ENCODE measurements at places on chromosomes 1 and 21.

DNA sequence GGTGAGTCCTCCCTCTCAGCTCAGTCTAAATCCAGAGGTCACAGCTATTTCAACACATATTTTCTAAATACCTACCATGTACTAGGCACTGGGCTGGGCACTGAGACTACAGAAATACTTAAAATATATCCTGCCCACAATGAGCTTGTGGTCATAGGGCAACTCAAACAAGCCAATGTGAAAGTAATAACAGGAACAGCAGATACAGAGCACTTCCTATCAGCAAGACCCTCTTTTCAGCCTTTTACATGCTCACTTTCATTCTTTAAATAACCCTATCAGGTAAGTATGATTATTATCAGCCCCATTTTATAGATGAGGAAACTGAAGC lies 71.9 kb downstream of the CD34 start:
- no peak for DNase-seq

DNA sequence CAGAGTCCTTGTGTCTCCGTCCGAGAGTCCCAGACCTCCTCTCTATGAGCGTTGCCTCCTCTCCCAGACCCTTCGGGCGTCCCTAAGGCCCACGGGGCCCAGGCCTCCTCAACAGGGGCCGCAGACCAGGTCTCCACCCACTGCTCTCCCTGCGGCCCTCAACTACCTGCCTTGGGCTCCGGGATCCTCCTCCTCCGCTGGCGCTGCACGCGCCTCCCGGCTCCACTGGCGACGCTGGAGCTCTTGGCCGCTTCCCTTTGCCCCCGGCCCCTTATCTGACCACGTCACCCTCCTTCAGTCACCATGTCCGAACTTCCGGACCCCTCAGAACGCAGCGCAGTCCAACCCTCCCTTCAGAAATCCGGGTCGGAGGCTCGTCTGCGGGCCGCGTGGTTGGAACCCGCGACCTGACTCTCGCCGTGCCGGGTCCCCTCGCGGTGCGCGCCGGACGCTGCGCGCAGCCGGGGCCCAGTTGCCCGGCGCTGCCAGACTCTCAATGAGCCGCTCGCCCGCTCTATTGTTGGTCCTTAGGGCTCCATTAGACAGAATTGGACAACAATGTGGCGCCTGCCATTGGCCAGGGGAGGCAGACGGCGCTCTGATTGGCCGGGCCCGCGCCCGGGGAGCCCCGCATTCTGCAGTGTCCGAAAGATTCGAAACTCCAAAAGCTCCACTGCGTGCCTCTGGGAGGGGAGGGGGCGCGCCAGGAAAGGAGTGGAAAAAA lies at the start of gene DMRTA2:
Gene DMRTA2, minus strand, starts transcription at position 498 of the 724 bp plus-strand sequence. CDS start 1,907 bp downstream, outside the sequence.
- DNase-seq = no peak

DNA sequence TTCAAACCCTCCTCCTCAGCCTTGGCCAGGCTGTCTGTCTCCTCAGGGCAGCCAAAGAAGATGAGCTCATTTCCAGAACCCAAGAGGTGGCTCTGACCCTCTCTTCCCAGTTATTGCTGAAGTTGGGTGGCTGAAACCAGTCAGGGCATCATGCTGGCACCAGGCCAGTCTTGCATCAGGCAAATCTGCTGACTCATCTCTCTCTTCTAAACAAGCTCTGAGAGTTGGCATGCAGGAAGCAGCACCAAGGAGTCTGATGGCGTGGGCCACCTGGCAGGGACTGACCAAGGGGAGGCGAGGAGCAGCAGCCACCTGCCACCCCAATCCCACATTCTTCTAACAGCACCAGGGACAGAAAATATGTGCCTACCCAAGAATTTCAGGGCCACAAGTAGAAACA lies 104.8 kb upstream of the ATP1A1 start:
- DNase-seq = no peak

DNA sequence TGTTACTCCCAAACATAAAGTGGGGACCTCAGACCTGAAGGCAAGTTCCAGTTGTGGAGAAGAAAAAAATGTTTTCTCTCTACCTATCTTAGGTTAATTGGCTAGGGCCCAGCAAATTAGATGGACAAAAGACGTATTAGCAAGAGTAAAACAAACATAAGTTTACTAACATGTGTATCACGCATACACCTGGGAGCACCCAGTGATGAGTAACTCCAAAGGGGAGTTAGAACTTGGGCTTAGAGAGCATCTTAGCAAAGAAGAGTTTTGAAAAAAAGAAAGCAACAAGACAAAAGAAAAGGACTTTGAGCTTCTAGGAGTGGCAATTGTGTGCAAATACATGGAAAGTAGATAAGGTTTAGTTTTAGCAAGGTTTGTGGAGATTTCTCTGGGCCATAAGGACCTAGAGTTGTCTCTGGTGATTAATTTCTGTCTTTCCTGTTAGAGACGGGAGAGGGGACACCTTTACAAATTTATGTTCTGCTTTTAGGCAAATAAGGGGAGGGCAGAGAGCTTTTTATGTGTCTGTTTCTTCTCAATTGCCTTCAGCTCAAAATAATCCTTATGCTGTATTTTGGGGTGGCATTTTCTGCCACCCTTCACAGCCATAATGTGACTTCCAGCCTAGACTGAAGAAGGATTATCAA lies 76.7 kb upstream of the PTGFRN start:
- no peak for DNase-seq

- DNase-seq = no peak
Measured at GRCh38 chr1:232057217-232057895, 430.8 kb downstream of the DISC1 start.

DNA sequence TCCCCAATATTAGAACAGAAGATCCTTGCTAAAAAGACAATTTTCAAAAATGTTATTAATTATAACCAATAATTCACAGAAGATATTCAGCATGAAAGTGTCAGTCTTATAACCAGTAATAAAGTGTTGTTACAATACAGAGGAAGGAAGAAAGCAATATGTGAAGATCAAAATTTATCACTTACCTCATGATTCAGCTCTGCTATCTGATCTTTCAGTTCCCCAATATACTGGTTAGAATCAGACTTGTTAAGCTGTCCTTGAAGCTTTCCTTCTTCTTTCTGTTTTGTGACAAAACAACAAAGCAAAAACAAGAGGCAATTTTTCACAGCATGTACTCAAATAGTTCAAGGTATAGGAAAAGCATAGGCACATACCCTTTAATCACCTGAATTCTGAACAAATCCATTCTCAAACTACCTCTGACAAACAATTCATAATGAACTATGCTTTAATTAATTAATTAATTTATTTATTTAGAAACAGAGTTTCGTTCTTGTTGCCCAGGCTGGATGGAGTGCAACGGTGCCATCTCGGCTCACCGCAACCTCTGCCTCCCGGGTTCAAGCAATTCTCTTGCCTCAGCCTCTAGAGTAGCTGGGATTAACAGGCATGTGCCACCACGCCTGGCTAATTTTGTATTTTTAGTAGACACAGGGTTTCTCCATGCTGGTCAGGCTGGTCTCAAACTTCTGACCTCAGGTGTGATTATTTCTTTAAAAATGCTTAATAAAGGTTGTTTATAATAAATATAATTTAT lies 76.9 kb upstream of the GFI1 start:
- DNase-seq = no peak

DNA sequence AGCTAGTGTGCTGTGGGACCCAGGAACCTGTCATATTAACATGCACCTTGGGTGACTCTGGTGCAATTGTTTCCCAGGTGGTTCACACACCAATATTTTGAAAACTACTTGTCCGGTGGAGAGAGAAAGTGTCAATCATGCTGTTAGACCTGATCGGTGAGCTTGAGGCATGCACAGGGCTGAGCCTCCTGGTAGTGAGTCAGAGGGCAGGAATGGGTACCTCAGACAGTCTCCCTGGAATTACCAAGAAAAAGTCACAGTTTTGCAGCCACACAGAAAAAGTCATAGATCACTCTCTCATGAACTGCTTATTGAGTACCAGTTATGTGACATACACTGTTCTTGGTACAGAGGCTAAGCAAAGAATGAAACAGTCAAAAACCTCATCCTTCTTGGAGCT lies 140.1 kb upstream of the NFIA start:
- no peak for DNase-seq

- DNase-seq = peak; percentile 34
Measured at GRCh38 chr1:31373056-31373896, at the start of gene FABP3. Gene FABP3, minus strand, starts transcription at chr1:31373076. Its CDS starts 62 bp downstream, at chr1:31373014.

- peak; percentile 13 for DNase-seq
Measured at GRCh38 chr1:30652152-30652841, 71.1 kb downstream of the MATN1 start.
